Activated CD8-positive, alpha-beta T cell treated with anti-CD3 and anti-CD28 coated beads for 36 hours (primary cell): ENCODE measurements at places on chromosomes 6 and 20.

DNA sequence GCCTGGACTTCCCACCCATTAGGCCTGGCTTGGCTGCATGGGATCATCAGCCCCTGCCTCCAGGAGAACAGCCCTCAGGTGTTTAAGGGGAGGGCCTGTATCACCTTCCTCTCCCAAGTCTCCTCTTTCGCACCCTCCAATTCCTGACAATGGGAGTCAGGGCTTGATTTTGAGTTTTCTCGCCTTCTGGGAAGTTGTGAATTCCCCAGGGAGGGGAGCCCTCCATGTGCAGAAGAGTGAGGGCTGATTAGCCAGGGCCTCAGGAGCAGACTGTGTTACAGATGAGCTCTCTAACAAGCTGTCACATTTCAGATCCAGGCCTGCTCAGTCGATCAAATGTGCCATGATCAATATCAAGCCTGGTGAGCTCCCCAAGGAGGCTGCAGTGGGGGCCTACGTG lies 42.4 kb downstream of the CNBD2 start:
- DNase-seq = no peak

- no peak for DNase-seq
Observed at GRCh38 chr6:42128460-42129359, 13.7 kb downstream of the C6orf132 start.

GRCh38 chr20:47228654-47229053 lies 127.8 kb downstream of the ZMYND8 start:
- no peak for DNase-seq

- DNase-seq = no peak
Observed at GRCh38 chr6:38554014-38554413, 85.7 kb downstream of the BTBD9 start.

GRCh38 chr20:46682063-46682821 lies 7.0 kb downstream of the TP53RK start:
- no peak for DNase-seq

- DNase-seq = peak; percentile 86
Observed at GRCh38 chr6:35259948-35260590, 534 bp downstream of the ZNF76 start.

GRCh38 chr6:4374216-4374615 lies 238.8 kb upstream of the ECI2 start:
- no peak for DNase-seq
